CD4-positive, alpha-beta T cell (primary cell): ENCODE measurements at places on chromosomes 2 and 18.

GRCh38 chr2:46870051-46870839 is 45.4 kb downstream of the MCFD2 start:
- DNase-seq, result no peak

DNA sequence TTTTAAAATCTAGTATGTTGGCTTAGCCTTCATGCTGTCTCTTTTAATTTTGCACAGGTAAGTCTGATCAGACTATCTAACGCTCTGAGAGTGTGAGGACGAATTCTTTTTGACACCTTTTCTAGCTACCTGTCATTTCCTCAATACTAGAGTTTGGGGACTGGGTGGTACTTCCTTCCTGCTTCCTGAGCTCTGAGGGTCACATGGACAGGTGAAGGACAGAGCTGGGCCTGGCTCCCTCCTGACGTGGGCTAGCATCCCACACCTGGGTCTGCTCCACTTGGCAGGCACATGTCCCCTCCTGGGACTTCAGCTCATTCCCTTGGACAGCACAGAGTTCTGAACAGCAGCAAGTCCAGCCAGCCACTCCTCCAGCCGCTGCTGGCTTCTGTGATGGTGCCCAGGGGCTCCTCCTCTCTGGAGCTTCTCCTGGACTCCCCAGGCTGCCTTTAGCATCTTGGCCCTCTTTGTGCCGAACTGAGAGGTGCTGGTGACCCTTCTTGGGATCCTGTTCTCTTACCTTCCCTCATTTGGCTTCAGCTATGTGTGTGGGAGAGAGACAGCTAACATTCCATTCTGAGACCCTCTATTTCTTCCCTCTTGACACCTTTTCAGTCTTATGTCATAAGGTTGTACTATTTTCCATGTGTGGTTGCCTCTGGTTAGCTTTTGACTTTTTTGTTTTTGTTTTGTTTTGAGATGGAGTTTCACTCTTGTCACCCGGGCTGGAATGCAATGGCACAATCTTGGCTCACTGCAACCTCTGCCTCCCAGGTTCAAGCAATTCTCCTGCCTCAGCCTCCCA is 106.9 kb downstream of the B3GNT2 start:
- no peak for DNase-seq

- DNase-seq, result no peak
Measured at GRCh38 chr2:5969303-5969702, 277.1 kb downstream of the SOX11 start.

DNA sequence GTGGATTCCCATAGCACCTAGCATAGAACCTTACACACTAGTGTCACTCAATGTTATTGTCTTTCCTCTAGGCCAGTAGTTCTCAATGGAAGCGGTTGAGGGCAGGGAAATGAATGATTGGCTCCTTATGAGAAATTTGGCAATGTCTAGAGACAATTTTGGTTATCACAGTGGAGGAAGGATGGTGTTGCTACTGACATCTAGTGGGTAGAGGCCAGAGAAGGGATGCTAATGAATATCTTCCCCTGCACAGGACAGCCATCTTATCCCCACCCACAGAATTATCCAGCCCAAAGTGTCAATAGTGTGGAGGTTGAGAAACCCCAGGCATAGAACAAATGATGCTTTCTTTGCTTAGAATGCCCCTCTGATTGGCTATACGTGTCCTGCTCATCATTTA is 15.8 kb downstream of the C18orf63 start:
- no peak for DNase-seq

DNA sequence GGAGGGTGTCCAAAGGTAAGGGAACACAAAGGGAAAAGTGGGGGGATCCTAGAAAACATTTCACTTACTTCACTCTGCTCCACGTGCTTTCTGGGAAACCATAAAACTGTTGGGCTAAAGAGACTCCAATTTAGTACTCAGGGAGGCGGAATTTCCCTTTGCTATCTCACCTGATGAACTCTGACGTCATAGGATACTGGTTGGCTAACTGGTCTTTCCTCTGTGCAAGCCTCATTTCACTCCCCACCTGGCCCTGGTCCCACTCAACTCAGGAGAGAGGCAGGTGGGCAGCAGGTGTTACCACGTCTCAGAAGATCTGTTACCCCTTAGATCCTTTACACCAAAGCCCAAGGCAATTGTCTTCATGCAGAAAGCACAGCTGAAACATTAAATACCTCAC is 51.8 kb upstream of the PMAIP1 start:
- DNase-seq, result no peak

GRCh38 chr2:39422700-39423099 is 14.4 kb downstream of the MAP4K3 start:
- no peak for DNase-seq

- DNase-seq, result no peak
Measured at GRCh38 chr2:216406826-216407225, 5.5 kb upstream of the SMARCAL1 start.
